ENCODE measurements at places on chromosomes 11 and 22.

- no peak for DNase-seq
Observed at GRCh38 chr22:25763239-25763777, 21.3 kb downstream of the MYO18B start.

GRCh38 chr11:93082900-93083299, 113.4 kb downstream of the MTNR1B start:
- DNase-seq = no peak

DNA sequence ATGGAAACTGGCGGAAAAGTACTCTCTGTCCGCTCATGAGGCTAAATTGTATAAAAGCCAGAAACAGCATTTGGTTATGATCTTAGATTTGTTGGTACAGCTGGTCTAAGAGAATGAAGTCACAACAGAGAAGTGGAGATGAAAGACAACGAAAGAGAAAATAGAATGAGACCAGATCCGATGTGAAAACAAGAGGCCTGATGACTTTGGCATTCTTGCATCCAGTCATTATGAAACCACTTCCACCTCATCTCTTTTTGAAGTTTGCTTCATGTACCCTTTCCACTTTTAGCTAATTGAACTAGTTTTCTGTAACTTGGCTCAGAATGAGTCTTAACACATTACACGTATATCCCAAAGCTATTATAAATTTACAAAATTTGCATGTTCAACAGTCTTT, 1431.7 kb downstream of the LRRC4C start:
- no peak for DNase-seq

DNA sequence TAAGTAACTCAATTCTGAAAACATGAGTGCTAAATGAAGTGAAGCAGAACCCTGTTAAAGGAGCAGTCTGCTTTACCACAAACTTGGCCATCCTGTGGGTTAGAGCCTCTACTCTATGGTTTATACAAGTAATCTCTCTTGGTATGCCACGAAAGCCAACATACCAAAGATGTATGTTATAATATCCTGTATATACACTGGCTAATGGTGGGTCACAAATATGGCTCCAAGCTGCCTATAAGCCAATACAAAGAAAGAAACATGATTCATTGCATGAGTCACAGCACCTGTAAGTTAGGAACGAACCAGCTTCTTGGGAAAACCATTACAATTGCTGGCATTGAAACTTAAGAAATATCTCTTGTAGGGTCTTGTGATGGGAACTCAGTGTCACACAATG, 16.1 kb downstream of the XRRA1 start:
- no peak for DNase-seq

- DNase-seq = no peak
Observed at GRCh38 chr11:34308913-34309585, 48.8 kb downstream of the ABTB2 start.

GRCh38 chr11:44804449-44805437, 78.0 kb downstream of the TSPAN18 start:
- no peak for DNase-seq

Measured in AG09319 (cell line).